ENCODE measurements at places on chromosomes 3 and 15.

DNA sequence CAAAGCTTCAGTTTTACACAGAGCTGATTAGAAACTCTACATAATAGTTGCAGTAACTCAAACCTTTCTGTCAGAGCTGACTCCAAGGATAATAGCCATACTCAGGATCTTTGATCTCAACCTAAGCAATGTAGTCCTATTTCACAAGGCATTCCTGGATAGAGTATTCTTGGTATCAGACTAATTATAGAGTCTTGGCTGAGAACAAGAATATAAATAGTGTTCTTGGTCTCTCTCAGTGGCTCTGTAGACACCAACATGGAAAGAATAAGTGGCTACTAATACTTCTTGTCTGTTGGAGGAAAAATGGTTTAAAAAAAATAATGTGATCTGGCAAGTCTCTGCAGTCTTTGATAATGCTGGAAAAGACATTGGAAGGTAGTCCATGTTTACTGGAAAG, 55.7 kb downstream of the RIOX2 start:
- no peak for DNase-seq

- peak; percentile 14 for DNase-seq
Measured at GRCh38 chr3:68972358-68972979, 40.1 kb upstream of the TAFA4 start.

- no peak for DNase-seq
Measured at GRCh38 chr3:72213296-72214065, 428.5 kb upstream of the PROK2 start.

- DNase-seq = no peak
Measured at GRCh38 chr15:68315495-68316031, 38.0 kb downstream of the FEM1B start.

- DNase-seq = no peak
Measured at GRCh38 chr3:162978136-162978535, 1481.5 kb downstream of the OTOL1 start.

DNA sequence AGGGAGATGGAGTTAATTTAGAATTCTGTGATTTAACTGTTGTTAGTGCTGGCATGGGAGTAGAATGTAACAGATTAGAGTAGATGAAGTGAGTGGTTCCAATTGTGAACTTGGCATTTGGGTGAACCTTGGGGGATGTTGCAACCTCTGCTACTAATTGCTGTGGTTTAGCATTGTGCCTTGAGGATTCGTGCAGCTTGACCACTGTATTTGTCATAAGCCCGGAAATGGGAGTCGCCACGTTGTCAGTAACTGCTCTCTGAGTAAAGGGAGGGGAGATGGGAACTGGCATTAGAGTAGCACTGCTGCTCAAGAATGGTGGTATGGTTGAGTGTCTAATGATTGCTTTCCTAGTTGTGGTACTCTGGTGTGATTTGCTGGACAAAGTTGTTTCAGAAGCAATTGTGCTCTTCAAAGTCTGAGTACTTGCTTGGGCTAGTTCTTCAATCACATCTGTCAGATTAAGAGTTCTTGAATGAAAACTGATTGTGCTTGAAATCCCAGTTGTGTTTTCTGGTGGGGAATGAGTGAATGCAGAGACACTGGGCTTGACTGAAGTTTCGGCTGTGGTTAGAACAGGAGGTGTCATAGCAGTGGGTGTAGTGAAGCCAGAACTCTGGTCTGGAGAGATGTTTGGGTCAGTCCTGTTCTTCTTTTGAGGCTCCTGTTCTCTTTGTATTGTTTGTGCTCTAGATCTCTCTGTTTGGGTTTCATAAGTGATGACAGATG, 15.4 kb downstream of the IGSF10 start:
- DNase-seq = no peak

GRCh38 chr3:157336252-157337009, 100.2 kb upstream of the PTX3 start:
- DNase-seq = no peak

DNA sequence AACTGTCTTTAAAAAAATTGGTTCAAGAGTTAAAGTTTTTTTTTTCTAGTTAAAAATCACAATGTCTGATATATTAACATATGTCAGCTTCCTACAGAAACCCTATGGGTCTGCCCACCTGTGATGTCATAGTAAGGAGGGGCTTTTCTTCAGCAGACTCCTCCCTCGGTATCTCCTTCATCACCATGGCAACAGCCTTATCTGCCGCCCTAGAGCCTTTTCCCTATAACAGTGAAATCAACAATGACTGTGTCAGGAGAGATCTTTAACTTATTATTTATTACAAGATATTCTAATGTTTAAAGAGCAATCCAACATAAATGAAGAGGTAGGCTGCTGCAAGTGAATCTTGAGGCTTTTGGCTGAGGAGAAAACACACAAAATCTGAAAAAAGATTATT, 138.7 kb downstream of the PEX5L start:
- DNase-seq = no peak

- DNase-seq = no peak
Measured at GRCh38 chr3:124163689-124164088, 171.8 kb upstream of the ROPN1 start.

GRCh38 chr3:46662771-46663551, 30.5 kb downstream of the ALS2CL start:
- DNase-seq = no peak

- no peak for DNase-seq
Measured at GRCh38 chr15:41949401-41950126, 22.8 kb downstream of the EHD4 start.

DNA sequence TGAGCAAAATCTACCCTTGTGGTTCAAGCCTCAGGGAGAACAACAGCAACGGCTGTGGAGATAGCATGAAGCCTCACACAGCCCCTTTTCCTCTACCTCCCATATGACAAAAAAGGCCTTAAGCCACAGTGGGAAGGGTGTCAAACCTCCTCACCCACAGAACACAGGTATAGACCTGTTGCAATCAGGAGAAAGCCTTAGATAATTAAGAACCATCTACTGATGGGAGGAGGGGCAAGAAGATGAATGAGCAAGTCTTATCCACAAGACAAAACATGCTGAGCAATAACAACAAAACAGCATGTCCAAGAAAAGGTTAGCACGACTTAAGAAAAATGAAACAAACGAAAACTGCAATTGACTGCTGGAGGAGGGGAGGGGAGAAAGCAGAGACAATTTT, 272.9 kb upstream of the BCHE start:
- DNase-seq = no peak

DNA sequence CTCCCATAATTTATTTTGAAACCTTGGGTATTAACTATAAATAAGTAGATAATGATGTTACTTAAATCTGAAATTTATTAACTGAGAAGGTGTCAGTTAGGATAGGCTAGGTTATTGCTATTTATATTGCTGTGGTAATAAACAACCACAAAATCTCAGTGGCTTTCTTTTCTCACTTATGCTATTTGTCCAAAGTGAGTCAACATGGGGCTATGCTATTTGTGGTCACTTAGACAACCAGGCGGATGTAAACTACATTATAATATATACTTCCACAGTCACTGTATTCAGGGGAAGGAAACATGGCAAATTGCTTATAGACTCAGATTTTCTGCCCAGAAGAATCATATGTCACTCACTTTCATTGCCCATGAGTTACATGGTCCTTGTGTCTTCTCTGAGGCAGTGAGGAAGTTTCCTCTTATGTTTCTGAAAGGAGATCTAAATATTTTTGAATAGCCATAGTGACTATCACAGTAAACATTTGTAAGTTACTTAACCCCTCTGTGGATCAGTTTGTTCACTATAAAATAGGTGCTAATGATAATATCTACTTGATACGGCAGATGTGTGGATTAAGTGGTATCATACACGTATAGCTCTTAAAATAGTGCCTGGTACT, 19.8 kb downstream of the HMG20A start:
- no peak for DNase-seq

- DNase-seq = no peak
Measured at GRCh38 chr3:7112523-7113056, 251.7 kb downstream of the GRM7 start.

DNA sequence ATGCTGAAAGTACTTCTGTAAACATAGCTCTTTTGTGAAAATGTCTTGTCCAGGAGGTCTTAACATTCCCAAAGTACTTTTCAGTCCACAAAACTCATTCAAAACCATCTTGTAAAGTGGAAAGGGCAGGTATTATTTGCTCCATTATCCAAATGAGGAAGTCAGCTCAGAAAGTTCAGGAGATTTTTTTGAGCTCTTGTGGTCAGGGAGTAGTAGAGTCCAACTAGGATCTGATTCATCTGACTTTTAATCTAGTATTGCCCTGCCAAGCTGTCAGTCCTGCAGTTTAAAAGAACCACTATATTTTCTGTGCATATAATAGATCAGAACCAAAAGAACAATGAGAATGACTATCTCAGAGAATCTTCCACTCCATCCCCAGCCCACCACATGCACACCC, 83.5 kb downstream of the FOXB1 start:
- no peak for DNase-seq

- no peak for DNase-seq
Measured at GRCh38 chr3:178795349-178795748, 259.1 kb downstream of the KCNMB2 start.

DNA sequence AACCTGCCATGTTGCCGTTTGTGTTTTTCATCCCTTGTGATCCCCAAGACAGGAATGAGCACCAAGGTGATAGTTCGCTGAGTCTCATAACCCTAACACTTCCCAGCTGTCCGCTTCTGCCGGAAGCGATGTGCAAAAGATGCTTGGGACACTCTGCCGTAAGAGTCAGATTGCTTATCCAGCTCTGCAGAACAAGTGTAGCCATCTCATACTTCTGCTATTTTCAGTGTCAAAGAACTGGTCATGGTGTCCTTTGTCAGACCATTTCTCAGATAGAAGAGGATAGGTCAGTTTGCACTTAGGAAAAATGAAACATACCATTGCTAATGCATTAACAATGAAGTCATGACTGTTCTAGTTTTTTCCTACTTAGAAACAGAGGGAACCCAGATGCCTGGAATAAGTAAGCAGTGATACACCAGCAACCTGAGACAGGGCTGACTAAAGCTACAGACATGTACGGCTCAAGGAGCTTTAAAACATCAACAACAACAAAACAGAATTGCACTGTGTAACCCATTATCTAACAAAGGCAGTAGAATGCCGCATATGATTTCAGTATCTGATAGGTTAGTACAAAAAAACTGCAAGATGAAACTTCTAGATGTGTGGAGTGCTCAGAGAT, 134.0 kb upstream of the IL12A start:
- DNase-seq = no peak

All from NCI-H1694 treated with DMSO at 0.1 percent for 48 hours (cell line).